ENCODE measurements at places on chromosomes 2 and 18. TPM values are rescaled to one million over a fixed set of nuclear protein-coding genes. Genes with fewer than 3 reads are reported as not detected.

The RTP5 gene
- total RNA-seq = not detected

DNA sequence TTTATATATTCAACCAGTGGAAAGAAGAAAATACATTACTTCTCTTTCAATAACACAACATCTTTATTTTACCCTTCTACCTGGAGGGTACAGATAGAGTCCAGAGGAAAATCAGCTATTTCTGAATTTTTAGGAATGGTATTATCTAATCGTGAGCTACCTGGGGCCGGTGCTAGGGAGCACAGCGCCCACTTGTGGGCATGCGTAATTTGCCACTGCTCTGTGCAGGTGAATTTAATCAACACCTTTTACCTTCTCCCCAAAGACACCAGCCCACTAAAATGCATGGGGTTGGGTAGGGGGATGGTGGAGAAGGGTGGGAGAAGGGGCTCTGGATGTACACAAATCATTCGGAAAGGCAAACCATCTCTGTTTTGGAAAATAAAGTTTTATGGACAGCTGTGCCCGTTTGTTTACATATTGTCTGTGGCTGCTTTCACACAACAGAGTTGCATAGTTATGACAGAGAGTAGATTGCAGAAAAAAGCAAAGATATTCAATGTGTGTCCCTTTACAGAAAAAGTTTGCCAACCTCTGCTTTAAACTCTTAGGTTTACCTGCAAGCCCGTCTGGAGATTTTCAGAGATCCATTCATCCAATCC is 51.5 kb upstream of the DCC start:
- peak; percentile 23 for DNase-seq

- peak; percentile 28 for DNase-seq
Observed at GRCh38 chr2:157898591-157898996, 22.5 kb upstream of the ACVR1 start.

- no peak for DNase-seq
Observed at GRCh38 chr2:210172219-210172575, 988 bp upstream of the KANSL1L start.

The ALK gene
- total RNA-seq = 14.7 TPM
